ENCODE measurements at places on chromosomes 5 and 9.

DNA sequence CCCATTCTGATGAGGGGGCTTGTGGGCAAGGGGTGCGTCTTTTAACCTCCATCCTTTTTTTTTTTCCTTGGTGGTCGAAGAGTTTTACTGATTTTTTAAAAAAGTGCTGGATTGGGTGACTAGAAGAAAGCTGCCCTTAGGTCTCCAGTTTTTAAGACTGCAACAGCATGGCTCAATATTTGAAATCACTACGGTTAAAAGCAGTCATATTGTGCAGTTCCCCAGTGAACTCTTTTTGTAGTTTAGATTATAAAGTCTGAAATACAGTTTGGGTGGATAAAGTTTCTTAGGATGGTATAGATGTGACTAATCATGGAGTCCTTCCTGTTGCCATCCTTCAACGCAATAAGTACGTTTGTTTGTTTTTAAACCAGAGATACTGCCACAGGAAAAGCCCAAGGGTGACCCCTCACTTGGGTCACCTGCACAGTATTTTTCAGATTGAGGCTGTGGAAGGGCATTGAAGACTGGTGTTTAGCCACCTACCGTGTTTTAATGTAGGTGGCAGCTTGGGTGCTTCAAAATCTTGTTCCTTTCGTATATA lies 520 bp upstream of the DHFR start:
- no peak for DNase-seq

GRCh38 chr9:2477755-2478154 lies 143.8 kb upstream of the VLDLR start:
- no peak for DNase-seq

DNA sequence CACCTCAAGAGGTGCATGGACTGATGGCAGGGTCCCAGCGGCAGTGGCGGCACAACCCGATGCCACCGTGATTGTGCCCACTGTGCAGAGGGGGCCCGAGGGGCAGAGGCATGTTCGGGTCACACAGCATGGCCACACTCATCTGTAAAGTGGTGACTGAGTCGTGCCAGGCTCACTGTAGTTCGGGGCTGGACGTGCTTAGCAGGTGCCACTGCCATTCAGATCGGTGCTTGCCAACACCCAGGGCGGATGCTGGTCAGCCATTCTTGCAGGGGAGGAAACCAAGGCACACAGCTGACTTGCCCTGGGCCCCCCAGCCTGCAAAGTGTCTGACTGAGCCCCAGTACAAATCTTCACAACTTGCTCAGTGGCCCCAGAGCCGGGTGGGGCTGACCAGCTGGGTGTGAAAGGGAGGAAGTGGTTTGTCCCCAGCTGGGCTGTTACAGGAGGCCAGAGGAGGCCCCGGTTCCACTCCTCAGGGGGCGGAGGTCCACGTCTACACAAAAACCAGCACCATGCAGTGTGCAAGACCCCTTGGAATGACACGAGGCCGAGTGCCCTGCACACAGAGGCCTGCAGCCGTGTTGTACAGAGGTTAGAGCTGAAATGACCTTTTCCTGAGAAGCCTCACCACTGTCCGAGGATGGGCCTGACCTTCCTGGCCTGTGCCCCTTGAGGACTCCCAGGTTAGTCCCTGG lies 17.9 kb downstream of the FGD3 start:
- DNase-seq: peak; percentile 52

GRCh38 chr9:113416149-113416721 lies 5.7 kb downstream of the C9orf43 start:
- DNase-seq: no peak

- DNase-seq: no peak
These were observed 129.1 kb downstream of the MACROH2A1 start for GRCh38 chr5:135269931-135270421.

DNA sequence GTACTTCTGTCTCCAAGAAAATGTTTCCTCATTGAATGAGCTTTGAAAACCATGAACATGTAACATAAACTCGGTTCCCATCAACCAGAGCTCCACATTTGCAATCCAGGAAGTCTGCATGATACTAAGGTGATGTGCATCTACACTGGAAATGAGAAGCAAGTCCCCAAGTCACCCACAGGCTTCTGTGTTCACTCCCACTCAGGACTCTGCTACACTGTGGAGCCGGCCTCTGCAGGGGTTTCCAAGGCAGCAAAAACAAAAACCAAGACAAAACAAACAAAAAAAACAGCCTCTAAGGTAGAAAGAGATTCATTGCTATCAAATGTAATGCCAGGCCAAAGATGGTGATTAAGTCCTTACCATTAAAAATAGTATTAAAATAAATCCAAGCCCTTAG lies 593.7 kb downstream of the IRX1 start:
- DNase-seq: no peak
